Activated T-helper 9 cell treated with anti-CD3 and anti-CD28 coated beads, Interleukin-2, amount 50 U/mL, for 16 hours (primary cell): ENCODE measurements at places on chromosomes 7 and 10.

DNA sequence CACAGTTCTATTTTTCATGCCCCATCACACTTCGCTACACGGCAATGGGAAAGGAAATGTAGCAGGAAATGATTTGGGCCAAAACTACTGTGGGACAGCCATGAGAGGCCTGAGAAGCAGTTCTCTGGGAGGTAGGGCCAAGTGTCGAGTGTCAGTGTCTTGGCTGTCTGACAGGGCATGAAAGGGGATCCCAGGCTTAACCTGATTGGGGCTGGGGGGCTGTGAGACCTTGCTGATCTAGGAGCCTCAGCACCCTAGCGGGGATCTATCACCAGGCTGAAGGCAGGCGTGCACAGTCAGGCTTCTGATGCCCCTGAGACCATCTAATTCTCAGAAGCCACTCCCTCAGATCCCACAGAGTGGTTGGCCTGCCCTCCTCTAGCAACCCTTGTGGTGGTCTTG, 58.2 kb upstream of the SLC25A13 start:
- no peak for DNase-seq

GRCh38 chr10:11246752-11247467, 229.2 kb downstream of the CELF2 start:
- DNase-seq: no peak

GRCh38 chr10:90674928-90675327, 182.9 kb downstream of the HTR7 start:
- no peak for DNase-seq

- DNase-seq: no peak
Observed at GRCh38 chr7:34723866-34724490, 66.0 kb downstream of the NPSR1 start.

- DNase-seq: no peak
Observed at GRCh38 chr10:70137135-70137534, 4.5 kb upstream of the AIFM2 start.

GRCh38 chr10:122113161-122113944, 124.4 kb downstream of the TACC2 start:
- DNase-seq: no peak

DNA sequence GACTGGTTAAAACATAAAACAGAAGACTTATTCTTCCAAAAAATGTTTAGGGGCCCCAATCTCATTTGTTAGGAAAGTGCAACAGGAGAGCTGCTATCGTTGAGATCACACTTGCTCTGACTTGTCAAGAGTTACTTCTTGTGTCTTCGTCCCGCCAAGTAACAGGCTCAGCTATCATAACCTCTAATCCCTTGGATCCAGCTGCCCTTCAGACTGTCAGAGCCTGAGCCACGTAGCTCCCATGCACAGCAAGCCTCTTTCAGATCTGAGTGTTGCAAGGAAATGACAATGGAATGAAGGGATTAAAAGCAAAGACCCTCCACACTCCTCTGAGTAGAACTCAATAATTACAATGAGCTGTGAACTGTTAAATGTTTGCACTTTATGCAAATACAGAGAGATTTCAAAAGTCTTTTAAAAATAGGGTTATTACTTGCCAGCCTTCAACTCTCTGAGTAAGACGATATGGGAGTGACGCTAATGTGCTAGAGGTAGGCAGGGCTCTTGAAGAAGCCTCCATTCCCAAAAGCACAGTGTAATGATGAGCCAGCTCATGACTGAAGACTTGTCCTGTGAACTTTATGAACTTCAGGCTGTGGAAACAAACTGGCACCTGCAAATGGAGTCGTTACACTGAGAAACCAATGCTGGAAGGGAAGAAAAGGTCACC, 28.4 kb upstream of the CDK13 start:
- DNase-seq: no peak

GRCh38 chr10:128049226-128050120, 76.8 kb downstream of the MKI67 start:
- no peak for DNase-seq

GRCh38 chr7:1586827-1587705, 17.2 kb upstream of the PSMG3 start:
- DNase-seq: no peak

GRCh38 chr10:124142006-124142739, 48.8 kb upstream of the CHST15 start:
- DNase-seq: no peak

GRCh38 chr10:75632805-75633462, 201.5 kb downstream of the LRMDA start:
- no peak for DNase-seq

GRCh38 chr10:52539463-52539862, 225.4 kb downstream of the DKK1 start:
- DNase-seq: no peak

DNA sequence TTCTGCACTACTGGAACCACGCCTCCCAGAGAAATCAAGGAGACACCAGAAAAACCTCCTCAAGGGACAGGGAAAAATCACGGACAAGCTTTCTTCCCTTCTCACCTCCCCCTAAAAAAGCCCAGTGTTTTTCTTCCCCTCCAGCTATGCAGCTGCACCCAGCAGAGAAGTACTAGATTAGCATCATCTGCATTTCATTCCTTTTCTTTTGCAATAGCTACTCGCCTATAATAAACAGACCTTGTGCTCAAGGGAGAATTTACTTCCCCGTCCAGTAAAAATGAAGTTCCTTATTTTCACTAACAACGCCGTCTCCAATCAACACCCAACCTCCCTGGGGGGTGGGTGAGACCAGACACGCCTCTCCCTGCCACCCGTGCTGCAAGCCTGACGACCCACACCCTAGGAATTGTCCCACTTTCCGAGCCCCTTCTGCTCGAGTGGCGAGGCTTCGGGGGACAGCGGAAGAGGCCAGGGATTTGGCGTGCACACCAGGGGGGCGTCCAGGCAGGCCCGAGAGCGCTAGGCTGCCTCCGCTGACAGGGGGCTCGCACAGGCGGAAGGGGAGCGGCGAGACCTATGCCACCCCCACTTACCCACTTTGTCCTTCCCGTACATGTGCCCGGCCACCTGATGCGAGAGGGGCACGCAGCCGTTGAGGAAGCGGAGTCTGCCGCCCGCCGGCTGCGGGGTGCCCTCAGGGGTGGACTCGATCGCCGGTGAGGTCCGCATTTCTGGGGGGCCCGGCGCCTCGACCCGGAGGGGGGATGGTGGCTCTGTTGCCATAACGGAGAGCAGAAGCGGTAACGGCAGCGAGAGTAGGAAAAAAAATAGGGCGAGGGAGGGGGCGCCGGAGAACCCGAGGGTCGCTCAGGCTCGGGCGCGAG, 625 bp downstream of the IPMK start:
- peak; percentile 26 for DNase-seq

DNA sequence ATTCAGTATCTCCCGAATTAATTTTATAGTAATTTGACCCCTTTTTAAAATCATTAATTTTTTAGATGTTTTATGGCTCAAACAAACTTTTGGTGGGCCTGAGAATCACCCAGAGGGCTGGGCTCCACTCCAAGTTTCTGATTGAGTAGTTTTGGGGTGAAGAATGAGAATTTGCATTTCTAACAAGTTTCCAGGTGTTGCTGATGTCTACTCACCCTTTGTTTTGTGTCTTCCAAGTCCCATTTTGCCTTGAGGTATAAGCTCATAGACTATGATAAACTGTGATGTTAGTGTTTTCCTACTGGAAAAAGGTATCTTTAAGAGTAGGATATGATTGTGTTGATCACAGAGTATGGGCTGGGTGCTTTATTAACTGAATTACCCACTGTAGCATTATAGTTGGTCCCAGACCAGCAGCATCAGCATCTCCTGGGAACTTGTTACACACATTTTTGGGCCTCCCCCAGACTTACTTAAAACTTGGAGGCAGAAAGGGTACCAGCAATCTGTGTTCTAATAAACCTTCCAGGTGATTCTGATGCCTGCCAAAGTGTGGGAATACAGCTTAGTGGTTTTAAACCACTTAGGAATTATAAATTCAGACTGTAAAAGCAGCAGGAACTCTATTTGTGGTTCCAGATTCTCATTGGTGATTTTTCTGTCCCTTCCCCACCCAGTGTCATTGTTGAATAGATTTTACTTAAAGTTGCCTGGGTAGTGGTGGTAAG, 19.1 kb downstream of the ZNRF2 start:
- DNase-seq: no peak

- DNase-seq: no peak
Observed at GRCh38 chr7:108193594-108194498, 63.7 kb upstream of the LAMB4 start.

DNA sequence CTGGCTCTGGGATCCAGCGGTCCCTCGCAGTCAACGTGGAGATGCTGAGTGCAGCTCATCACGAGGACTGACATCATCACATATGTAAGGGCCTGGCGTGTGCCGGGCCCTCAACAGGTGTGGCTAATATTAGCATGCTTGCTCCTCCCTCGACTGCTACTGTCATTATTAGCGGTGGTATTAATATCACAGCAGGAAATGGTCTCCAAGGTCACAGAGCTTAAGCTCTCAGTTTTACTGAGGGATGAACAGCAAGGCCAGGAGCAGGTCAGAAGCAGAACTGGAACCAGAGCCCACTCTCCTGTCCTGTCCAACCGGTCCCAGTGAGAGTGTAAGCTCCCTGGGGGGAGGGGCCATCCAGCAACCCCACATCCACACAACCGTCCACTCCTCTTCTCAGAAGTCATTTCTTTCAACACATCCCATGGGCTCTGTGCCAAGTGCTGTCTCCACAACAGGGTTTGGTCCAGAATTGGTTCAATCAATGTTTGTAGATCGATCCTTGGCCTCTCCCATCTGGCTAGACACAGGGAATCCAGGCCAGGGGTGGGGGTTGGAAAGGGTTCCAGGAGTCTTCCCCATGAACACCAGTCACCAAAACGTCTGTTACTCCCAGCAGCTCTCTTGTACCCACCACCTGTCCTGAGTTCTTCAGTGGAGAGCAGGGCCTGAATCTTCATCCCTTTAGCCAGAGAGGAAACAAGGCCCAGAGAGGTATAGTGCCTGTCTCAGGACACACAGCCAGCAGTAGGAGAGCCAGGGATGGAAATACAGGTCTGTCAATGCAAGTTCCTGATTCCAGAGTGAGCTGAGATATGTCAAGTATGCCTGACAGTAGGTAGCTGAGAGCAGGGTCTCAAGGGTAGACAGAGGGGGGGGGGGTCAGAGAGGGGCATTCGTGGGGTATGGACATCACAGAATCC, 45.3 kb upstream of the ZMIZ1 start:
- no peak for DNase-seq

DNA sequence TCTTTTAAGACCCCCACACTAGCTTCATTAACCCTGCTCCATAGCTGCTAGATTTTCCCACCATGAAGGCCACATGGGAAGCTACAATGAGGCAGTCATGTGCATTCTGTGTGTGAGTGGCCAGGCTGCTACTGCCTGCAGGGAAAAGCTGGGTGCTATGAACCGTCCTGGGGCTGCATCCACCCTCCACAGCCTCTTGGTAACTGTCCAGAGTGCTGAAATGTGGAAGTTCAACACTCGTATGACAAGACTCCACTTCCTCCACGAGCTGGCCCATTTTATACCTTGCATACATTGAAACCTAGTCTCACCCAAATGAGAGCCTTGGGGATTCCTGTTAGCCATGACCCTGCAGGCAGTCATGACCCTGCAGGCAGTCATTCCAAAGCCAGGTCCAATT, 59.4 kb downstream of the CUZD1 start:
- DNase-seq: no peak

DNA sequence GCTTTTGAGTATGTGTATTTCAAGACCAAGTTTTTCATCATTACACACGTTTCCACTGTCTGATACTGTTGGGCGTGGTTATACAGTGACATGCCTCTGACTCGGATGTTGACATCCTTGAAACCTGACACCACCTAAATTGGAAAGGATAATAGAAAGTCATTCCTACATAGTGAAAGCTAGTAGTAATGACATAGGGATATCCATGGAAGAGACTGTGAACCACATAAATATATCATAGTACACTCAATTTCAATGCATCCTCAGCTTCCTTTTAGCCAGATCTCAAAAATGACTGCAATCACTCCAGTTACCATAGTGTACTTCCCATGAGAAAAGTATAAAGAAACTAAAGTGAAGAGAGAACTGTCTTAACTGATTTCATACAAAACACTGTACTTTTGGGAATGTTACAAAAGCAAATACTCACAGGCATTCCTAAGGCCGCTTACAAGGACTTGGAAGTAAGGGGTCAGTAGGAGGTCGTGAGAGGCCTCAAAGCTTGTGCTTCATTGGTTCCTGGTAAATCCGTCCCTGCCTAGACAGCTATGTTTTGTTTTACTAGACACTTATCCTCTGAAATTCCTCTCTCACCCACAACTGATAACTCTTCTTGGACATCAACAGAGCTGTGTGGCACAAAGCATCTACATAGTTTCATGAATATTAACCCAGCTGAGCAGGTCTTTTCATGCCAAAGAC, 71.8 kb upstream of the VWDE start:
- DNase-seq: no peak

- DNase-seq: no peak
Observed at GRCh38 chr10:25023278-25023677, 6.9 kb downstream of the THNSL1 start.

- no peak for DNase-seq
Observed at GRCh38 chr7:84232646-84233045, 38.1 kb upstream of the SEMA3A start.

- no peak for DNase-seq
Observed at GRCh38 chr10:74033702-74034101, 35.8 kb downstream of the VCL start.

- no peak for DNase-seq
Observed at GRCh38 chr7:95389516-95389915, 6.7 kb downstream of the PON3 start.

DNA sequence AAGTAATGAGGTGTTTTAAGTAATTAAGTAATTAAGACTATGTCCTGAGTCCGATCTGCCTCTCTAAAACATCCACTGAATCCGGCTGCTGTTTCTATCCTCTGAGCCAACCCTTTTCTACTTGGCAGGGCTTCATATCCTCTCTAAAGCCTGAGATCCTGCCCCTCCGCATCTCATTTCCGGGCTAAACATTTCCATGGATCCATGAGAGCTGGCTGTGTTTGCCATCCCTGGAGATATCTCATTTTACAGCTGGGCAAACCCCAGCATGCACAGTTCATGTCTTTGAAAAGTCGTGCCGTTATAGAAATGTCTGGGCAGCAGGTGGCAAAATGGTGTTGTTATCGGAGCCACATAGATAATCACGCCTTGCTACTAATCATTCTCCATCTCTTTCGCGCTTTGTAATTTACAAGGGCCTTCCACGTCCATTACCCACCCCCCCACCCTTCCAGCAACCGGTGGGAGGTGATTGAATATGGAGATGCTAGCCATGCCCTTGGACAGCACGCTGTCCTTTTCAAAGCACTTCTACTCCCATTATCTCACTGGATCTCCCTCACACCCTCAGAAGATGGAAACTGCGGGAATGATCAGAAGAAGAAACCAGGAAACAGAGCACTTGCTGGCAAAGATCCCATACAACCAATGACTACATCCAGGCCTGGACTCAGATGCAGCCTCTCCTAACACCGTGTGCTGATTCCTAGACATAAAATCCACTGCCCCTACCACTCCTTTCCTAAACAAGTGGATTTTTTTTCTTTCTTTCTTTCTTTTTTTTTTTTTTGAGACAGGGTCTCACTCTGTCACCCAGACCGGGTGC, 1189.2 kb downstream of the TYW1 start:
- no peak for DNase-seq

GRCh38 chr7:121273467-121274167, 55.2 kb upstream of the WNT16 start:
- no peak for DNase-seq
